ENCODE measurements at places on chromosomes 7 and 10. TPM values are rescaled to one million over a fixed set of nuclear protein-coding genes. Genes with fewer than 3 reads are reported as not detected.

Gene GPR15LG
- not detected for total RNA-seq

Gene PNLIPRP1
- total RNA-seq = not detected

Gene ZNF485
- 1.3 TPM for total RNA-seq

Gene OR2A14
- not detected for total RNA-seq

Gene CHPF2
- total RNA-seq = 82.2 TPM

Gene ANK3
- total RNA-seq = 464 TPM

Gene ANKRD61
- 0.26 TPM for total RNA-seq

Gene EIF3A
- total RNA-seq = 140 TPM

Gene SLC13A1
- not detected for total RNA-seq

Gene ADRA2A
- total RNA-seq = 4.2 TPM

Gene HTR5A
- total RNA-seq = not detected

Gene DKK1
- 103 TPM for total RNA-seq

Gene CFAP70
- total RNA-seq = 1.6 TPM

Gene TRIM50
- total RNA-seq = not detected

Gene LYZL2
- total RNA-seq = not detected

Gene DPYSL4
- 2.6 TPM for total RNA-seq

Gene ANKRD16
- 9.1 TPM for total RNA-seq

Gene TMEM178B
- 0.06 TPM for total RNA-seq

Gene FZD1
- 9.2 TPM for total RNA-seq

Gene IRF5
- not detected for total RNA-seq

Gene STEAP1
- total RNA-seq = 73.1 TPM

Gene CCL24
- not detected for total RNA-seq

Gene TRPV5
- total RNA-seq = not detected

Gene HSPA12A
- 5.9 TPM for total RNA-seq
